ENCODE measurements at places on chromosomes 7 and 10.

DNA sequence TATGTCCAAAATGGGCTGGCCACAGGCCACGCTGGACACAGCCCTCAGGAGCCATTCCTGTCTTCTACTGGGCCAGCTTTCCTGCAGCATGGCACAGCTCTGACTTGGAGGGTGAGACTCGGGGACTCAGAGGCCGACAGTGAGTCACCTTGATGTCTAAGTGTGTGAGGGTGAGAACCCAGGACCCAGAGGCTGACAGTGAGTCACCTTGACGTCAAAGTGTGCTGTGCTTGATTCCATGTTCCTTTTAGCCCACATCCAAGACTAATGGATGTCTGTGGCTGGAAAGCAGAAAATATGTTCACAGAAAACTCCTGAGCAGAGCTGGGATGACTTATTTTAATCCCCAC lies 6.0 kb upstream of the FAM170B start:
- DNase-seq = no peak

DNA sequence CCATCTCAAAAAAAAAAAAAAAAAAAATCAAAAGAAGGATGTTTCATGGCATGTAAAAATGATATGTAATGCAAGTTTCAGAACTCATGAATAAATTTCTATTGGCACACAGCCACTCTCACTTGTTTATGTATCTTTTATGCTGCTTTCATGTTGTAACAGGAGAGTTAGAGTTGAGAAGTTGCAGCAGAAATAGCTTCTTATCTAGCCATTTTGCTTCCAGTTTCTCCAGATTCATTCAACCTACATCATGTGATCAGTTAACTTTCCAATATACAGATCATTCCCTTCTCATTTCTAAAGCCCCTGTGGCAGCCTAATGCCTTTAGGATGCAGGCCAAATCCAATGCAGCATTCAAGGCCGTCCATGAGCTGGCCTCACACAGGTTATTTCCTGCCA lies 30.4 kb downstream of the ZNF786 start:
- no peak for DNase-seq

GRCh38 chr10:38226385-38226784 lies 132.2 kb downstream of the ZNF37A start:
- no peak for DNase-seq

DNA sequence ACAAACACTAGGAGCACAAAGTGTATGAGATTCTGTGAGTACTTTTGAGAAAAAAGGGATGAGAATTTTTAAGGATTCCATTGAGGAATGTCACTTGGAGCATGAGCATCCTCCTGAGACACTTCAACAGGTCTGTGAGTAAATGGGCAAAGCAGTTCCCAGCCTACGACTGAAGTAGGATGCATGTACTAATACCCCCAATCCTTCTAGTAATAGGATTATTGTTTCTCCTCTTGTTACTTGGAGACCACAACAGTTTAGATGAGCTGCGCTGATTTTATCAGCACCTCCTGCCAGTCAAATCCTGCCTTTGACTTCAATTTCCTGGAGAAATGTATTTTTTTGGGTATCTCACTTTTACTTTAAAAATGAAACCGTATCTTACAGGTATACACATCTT lies 820 bp downstream of the BBS9 start:
- no peak for DNase-seq

- no peak for DNase-seq
These were observed 157.5 kb upstream of the TMEM106B start for GRCh38 chr7:12053561-12053960.

DNA sequence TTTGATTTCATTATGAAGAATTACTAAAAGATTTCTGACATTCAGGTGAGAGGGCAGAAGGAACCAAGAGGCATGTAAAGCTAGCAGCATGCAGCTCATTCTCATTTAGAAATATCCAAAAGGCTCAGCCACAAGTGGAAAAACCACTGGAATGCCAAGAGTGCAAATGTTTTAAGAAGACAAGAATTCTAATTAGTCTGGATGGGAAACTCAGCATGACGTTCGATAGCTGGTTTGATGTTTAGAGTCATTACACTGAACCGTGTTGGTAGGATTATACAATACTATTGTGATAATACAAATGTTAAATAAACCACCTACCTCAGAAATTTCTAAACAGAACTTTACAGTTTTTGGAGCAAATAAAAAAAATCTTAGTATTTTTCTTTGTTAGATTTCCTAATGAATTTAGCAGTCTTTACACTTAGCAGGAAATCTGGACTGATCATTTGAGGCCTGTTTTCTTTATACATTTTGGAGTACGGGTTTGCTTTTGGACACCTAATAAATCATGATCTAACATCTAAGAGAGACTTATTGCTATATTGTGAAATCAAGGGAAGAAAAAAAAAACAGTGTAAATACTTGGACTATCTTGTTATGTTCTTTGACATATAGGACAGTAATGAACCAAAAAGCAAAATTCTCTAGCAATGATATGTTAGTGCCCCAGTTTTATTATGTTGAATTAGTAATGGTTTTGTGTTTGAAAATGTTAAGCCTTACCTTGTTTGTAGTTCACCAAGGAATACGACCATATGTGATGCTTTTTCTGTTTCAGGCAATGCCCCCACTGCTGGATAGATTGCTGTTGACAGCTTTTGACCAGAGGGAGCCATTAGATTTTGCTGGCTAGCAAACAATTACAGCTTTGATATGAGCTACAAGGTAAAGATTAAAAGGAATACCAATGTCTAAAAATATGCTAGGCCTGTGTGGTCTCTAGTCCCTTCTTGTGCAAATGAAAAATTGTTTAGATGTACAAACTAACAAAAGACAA lies 354.1 kb upstream of the SEMA3A start:
- DNase-seq = no peak

GRCh38 chr7:151366880-151367222 lies 25.2 kb downstream of the NUB1 start:
- no peak for DNase-seq

GRCh38 chr10:132417257-132417910 lies 20.4 kb downstream of the PWWP2B start:
- DNase-seq = no peak

DNA sequence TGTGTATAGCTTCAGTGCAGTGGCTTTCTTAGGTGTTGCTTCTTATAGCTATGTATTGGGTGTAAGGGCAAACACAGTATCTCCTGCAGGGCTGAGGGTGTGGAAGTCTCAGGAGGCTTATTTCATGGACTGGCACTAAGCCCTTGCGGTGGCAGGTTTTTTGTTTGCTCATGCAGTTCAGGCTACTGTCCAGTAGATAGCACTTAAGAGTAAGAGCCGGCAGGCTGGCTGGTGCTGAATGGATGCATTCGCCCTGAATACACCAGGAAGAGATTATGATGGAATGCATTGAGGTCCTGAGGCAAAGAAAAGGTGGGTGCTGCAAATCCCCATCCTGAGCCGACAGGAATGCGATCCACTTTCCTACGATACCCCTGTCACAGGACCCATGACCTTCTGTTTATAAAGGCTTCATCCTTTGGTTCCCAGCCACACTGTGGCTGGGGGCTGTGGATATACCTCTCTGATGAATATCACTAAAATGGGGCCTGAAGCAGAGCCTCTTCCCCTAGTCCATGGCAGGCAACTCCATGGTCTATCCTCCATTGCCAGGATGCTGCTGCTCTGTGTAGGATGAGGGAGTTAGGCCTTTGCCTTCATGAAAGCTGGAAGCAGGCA lies 44.9 kb downstream of the ANXA8 start:
- peak; percentile 51 for DNase-seq

GRCh38 chr10:124486635-124487034 lies 25.0 kb downstream of the LHPP start:
- no peak for DNase-seq

- no peak for DNase-seq
These were observed 376.5 kb downstream of the KCNMA1 start for GRCh38 chr10:77261146-77261545.

GRCh38 chr10:6249698-6250097 lies 47.0 kb downstream of the PFKFB3 start:
- DNase-seq = no peak

- DNase-seq = no peak
These were observed 750.2 kb upstream of the IGFBP3 start for GRCh38 chr7:46671108-46671769.

All from RWPE2 (cell line).